Left lung (tissue), 14 donors: ENCODE measurements at places on chromosomes 11 and 22. TPM values are rescaled to one million over a fixed set of nuclear protein-coding genes. Genes with fewer than 3 reads are reported as not detected.
A peak's percentile ranks its signal among the peaks of the same experiment; 100 is the strongest.

- no peaks in the 10 kb centered on the region for H3K27me3 ChIP-seq
- H3K4me3 ChIP-seq = no peak overlapping the region
- peaks cover 73% of the 10 kb centered on the region for H3K4me1 ChIP-seq
- H3K27ac ChIP-seq = peak overlapping the region; percentile 65
- peak; percentile 87 for DNase-seq
Measured at GRCh38 chr11:68014157-68014946, 4.2 kb downstream of the ALDH3B1 start.

- DNase-seq = no peak
- H3K27ac ChIP-seq = no peak overlapping the region
- H3K36me3 ChIP-seq = no peaks in the 10 kb centered on the region
Measured at GRCh38 chr11:3165916-3166267, 782 bp upstream of the OSBPL5 start.

The SMIM35 gene
- not detected for total RNA-seq

DNA sequence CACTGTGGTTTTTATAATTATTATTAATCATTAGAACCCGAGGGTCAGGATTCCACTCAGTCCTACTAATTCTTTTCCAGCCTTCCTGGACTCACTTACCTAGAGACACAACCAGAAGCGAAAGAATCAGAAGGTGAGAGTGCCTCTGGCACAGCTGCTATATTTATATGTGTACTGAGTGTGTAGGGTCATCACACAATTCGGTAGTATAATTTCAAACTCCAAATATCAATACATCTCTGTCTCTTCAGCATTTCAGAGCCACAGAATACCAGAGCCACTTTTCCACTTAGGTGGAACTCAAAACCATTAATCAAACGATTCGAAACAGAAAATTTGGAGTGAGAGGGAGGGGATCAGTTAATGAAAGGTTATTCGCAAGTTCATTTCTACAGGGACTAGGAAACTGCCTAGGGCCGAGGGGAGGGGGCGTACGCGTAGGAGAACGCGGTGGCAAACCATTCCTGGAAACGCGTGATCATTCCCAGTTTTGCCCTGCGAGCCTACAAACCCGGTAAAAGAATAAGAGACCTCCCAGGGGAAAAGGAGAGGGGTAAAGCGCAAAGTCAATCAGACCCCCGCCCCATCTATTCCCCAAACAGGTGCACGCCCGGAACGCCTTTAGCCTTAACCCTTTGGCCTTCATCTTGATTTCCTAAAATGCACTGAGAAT lies 5.4 kb downstream of the BSX start:
- H3K27me3 ChIP-seq = peaks cover 97% of the 10 kb centered on the region
- no peak overlapping the region for H3K4me3 ChIP-seq
- H3K4me1 ChIP-seq = peaks cover 10% of the 10 kb centered on the region
- DNase-seq = no peak
- H3K27ac ChIP-seq = no peak overlapping the region
- no peaks in the 10 kb centered on the region for H3K36me3 ChIP-seq

GRCh38 chr22:40441761-40442390 lies 71.5 kb downstream of the SGSM3 start:
- no peak for DNase-seq
- H3K27me3 ChIP-seq = no peaks in the 10 kb centered on the region
- no peak overlapping the region for H3K4me3 ChIP-seq
- H3K27ac ChIP-seq = peak overlapping the region; percentile 72
- H3K4me1 ChIP-seq = peaks cover 7% of the 10 kb centered on the region
- H3K36me3 ChIP-seq = no peaks in the 10 kb centered on the region

GRCh38 chr11:34208266-34209135 lies 103.1 kb downstream of the NAT10 start:
- no peak overlapping the region for H3K4me3 ChIP-seq
- H3K36me3 ChIP-seq = no peaks in the 10 kb centered on the region
- H3K27me3 ChIP-seq = no peaks in the 10 kb centered on the region
- H3K27ac ChIP-seq = no peak overlapping the region
- peaks cover 17% of the 10 kb centered on the region for H3K4me1 ChIP-seq

DNA sequence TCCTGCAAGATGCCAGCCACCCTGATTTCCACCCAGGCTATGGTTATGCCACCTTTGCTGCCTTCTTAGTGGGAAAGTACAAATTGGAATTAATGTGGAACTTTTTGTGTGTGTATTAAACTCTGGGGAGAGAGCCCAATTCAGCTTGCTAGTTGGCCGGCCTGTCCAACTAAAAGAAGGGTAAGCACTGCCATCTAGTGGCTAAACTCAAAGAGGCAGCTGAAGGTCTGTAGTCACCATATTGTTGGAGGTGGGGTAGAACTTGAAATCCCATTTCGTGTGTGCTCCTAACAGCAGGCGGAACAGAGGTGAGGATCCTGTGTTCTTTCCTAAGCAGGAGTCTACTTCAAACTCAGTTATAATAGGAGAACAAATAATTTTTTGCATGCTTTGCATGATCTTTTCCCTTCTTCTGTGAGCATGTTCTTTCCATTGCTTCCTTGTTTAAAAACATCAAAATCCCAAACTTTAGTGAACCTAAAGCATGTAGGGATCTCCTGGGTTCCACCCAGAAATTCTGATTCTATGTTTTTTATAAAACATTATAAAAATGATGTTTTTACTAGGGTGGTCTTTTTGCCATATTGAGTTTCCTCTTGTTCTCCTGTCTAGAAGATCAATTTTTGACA lies 138.8 kb upstream of the SORL1-AS1 start:
- DNase-seq = peak; percentile 83
- no peak overlapping the region for H3K4me3 ChIP-seq
- peaks cover 96% of the 10 kb centered on the region for H3K36me3 ChIP-seq
- H3K4me1 ChIP-seq = peaks cover 20% of the 10 kb centered on the region
- no peak overlapping the region for H3K27ac ChIP-seq

DNA sequence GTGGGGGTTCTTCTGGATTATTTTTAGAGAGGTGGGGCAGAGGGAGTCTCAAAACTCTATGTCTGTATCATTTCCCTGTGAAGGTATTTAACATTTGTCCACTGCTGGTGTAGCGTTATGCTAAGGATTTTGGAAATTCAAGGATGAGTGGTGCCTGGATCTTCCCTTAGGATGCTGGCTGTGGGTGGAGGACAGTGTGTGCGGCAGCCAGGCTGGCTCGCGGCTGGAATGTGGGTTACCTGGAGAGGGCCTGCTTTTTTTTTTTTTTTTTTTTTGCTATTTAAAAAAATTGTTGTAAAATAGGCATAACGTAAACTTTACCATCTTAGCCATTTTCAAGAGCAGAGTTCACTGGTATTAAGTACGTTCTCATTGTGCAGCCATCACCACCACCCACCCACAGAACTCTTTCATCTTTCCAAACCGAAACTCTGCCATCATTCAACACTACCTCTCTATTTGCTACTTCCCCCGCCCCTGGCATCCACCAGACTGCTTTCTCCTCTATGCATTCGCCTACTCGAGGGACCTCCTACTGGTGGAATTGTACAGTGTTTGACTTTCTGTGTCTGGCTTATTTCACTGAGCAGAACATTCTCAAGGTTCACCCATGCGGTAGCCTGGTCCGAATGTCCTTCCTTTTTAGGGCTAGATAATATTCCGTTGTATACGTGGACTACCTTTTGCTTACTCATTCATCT lies 67.1 kb downstream of the PARVB start:
- H3K36me3 ChIP-seq = no peaks in the 10 kb centered on the region
- no peak overlapping the region for H3K27ac ChIP-seq
- no peaks in the 10 kb centered on the region for H3K27me3 ChIP-seq
- no peak overlapping the region for H3K4me3 ChIP-seq
- H3K4me1 ChIP-seq = no peaks in the 10 kb centered on the region
- no peak for DNase-seq

GRCh38 chr11:6633422-6634408 lies 14.5 kb upstream of the TPP1 start:
- H3K4me3 ChIP-seq = no peak overlapping the region
- H3K27ac ChIP-seq = no peak overlapping the region
- DNase-seq = no peak
- no peaks in the 10 kb centered on the region for H3K27me3 ChIP-seq
- no peaks in the 10 kb centered on the region for H3K36me3 ChIP-seq

- H3K4me1 ChIP-seq = no peaks in the 10 kb centered on the region
- H3K27me3 ChIP-seq = no peaks in the 10 kb centered on the region
- H3K36me3 ChIP-seq = no peaks in the 10 kb centered on the region
Measured at GRCh38 chr11:6794639-6795038, 4.8 kb downstream of the OR6A2 start.

The APOC3 gene
- not detected for total RNA-seq
